ENCODE measurements at places on chromosomes 6 and 20. TPM values are rescaled to one million over a fixed set of nuclear protein-coding genes. Genes with fewer than 3 reads are reported as not detected.

DNA sequence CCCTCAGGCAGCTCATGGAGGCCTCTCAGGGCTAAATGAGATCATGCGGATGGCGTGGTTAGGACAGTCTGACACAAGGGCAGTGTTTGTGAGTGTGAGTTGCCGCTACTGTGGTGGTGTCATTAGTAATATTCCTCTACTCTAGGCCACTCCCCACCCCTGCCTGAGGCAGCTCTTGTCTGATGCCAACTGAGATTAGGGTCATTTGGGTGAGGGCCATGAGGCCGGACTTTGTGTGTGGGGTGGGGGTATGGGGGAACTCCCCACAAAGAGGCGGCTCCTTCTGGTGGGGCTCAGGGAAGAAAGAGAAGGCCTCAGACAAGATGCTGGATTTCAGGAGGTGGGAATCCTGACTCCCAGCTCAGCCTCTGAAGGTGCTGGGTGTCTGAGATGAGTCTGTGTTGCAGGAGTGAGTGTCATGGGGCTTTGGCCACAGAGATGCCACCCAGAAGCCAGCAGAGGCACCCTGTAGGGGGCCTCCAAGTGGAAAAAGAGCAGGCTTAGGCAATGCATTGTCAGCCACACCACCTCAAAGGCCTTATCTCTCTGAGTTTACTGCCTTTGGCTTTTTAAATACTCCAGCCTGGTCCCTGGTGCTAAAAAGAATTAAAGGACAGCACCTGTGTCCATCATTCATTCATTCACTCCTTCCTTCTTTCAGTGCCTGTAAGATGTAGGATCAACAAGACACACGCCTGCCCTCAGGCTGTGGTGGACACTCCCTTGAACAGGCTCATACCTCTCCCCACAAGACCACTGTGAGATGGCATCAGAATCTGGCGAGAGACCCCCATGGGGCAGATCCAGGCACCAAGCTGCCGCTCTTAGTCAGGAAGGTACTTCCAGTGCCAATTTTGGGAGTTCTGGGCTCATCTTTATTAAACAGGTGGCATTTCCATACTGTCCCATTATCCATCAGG is 175.2 kb downstream of the MRPL14 start:
- DNase-seq = no peak

GRCh38 chr6:157853018-157853805 is 30.2 kb downstream of the SNX9 start:
- DNase-seq = no peak

DNA sequence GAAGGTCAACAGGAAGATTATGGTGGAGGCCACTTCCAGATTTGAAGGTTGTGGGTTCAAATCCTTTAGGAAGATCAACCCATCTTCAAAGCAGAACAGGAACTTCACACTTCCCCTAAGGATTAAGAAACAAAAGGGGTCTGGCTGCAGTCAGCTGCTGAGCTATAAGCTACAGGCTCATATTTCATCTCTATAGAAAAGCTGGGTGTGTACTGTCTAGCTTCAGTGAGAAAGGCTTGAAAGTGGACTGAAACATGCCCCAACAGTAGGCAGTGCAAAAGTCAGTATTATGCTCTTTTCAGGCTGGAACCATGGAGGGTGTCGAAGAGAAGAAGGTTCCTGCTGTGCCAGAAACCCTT is 60.1 kb upstream of the SPDEF start:
- DNase-seq = no peak

LPA gene
- total RNA-seq = not detected

PLCB4 gene
- total RNA-seq = 27.4 TPM

TFAP2D gene
- total RNA-seq = not detected

DNA sequence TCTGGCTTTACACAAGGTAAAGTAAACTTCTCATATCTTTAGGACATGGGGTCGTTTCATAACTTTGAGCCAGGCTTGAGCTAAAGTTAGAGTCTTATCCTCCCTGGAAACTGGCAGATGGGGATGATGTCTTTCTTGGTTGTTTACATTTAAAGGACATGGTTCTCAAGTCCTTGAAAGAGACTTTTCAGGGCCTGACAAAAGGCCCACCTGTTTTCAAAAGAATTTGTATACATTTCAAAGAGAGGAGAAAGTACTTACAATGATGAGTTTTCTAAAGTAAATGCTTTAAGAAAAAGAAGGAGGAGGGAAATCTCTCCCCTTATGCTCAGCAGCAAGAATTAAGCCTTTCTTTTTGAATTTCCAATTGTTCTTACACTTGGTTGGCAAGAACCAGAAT is 45.7 kb upstream of the TINAG start:
- DNase-seq = no peak

- no peak for DNase-seq
Measured at GRCh38 chr20:32141465-32141980, 32.0 kb downstream of the TM9SF4 start.

- peak; percentile 70 for DNase-seq
Measured at GRCh38 chr6:111850295-111850937, 22.8 kb downstream of the FYN start.

TSHZ2 gene
- 4.9 TPM for total RNA-seq

- no peak for DNase-seq
Measured at GRCh38 chr6:131366223-131366622, 206.8 kb upstream of the ARG1 start.

DNA sequence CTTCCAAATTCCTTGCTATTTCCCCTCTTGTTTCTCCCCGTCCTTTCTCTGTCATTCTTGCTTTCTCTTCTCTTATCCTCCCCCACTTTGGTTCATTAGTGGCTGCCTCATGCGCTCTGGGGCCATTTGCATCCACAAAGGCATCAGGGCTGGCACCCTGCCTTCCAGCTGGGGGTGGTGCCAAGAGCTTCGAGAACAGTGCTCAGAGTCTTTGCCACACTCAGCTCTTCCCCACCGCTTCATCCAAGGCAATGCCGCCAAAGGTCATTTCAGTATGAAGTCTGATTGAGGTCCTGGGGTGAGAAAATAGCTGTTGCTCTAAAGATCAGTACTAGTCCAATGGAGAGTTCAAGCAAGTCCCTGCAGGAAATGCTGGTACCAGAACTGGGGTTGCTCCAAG is 22.7 kb downstream of the OLIG3 start:
- DNase-seq = no peak

GRCh38 chr6:12336121-12336971 is 46.2 kb downstream of the EDN1 start:
- DNase-seq = no peak

DNA sequence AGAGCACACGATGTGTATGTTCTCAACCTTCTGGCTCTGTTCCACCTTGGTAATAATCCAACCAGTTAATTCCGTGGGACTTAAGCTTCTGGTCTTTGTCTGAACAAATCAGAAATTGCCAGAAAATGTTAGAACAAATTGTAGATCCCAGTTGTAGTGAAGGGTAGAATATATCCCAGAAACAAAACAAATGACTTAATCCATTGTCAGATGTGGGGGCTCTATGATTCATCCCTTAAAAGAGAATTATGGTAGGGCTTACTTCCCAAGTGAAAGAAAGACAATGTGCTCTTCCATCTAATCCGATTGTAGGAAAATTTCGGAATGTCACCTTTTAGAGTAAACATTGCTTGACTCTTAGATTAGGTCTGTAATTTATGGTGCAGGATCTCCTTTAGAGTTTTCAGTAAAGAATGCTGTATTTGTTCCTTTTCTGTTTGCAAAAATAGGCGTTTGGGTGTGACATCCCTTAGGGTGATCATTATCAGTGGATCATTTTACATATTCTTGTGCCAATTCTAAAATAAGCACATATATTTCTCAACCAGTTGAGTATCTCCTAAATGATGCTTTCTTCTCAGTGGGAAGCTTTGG is 234.5 kb upstream of the ZNF217 start:
- DNase-seq = no peak

DNA sequence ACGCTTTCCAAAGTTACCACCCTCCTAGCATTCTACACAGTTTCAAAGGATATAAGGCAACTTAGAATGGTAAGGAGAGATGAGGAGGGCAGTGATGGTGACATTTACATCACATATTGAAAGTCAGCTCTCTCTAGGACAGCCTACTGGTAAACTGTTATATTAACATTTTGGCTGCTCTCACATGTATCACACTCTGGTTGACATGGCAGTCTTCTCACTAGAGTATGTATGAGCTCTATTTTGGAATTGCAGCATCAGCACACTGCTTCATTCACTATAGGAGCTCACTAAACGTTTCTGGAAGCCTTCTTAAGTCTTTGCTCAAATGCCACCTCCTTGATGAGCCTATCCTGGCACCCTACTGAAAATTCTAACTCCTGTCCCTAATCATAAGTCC is 135.7 kb upstream of the ENPP5 start:
- no peak for DNase-seq

DNA sequence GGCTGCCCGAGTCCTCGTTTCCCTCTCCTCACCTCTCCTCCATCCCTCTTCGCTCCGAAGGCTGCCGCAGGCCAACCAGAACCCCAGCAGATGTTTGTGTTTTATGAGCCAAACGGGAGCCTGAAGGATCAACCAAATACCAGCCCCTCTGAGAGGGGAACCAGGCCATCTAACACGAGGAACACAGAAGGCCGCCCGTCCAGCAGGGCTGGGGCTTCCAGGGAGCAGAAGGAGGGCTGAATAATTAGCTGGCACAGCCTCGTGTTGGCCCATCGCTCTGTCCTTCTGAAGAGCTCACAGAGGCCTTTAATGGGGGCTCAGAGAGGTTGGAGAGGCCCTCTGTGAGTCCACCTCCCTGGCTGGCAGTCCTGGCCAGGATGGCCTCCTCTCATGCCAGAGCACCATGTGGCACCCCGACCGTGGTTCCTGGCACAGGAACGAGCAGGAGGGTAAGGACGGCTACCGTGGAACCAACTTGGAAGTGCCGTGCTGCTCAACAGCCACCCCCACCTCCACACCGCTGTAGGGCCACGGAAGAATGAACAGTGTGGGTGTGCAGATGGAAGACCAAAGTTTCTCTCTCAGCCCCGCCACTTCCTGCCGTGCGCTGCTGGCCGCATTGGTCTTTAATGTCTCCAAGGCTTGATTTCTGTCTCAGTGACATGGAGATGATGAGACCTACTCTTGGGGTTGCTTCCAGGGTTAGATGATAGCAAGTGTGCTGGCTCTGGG is 155.2 kb downstream of the SCML4 start:
- no peak for DNase-seq

DNA sequence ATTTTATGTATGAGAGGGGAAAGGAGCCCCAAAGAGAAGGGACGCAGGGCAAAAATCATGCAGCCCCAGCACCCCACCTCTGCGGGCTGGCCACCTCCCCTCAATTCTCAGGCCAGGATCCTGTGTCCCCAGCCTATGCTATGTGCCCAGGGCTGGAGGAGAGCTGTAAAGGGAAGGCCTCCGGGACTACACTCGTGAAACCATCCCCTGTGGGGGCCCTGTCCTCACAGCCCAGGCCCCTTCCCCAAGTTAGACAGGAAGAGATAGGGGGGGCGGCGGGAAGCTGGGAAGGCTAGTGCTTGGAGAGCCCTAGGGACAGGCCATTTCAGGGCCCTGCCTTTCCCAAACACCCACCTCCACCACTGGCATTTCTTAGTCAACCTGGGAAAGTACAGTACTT is 1.4 kb upstream of the COL11A2 start:
- DNase-seq = no peak

PI16 gene
- total RNA-seq = 27.8 TPM

GRCh38 chr20:13105864-13106457 is 97.2 kb downstream of the SPTLC3 start:
- no peak for DNase-seq
